ENCODE measurements at places on chromosomes 2 and 18. TPM values are rescaled to one million over a fixed set of nuclear protein-coding genes. Genes with fewer than 3 reads are reported as not detected.
A peak's percentile ranks its signal among the peaks of the same experiment; 100 is the strongest.

MLPH gene
- total RNA-seq = not detected

PAX3 gene
- total RNA-seq = not detected

TMEM18 gene
- 34.6 TPM for total RNA-seq

- H3K27me3 ChIP-seq = no peaks in the 10 kb centered on the region
- peak overlapping the region; percentile 53 for H3K4me3 ChIP-seq
- no peak for DNase-seq
Measured at GRCh38 chr2:120287183-120288015, 34.7 kb downstream of the RALB start.

DNA sequence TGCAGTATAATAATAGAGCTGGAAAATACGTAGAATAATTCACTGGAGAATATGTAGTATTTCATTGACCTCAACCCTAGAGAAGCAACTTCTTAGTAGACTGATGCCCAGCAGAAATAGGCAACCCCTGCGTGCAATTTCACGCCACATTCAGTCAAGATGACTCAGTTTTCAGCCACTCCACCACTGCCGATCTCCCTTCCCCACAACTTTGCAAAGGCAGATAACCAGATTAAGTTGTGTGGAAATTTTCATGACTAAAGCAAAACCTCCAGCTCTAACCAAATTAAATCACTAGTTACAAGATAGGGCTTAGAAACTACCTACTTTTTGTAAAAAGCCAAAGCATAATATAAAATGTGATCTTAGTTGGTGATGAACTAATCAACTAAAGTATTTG lies 63.3 kb upstream of the STK17B start:
- peaks cover 83% of the 10 kb centered on the region for H3K4me1 ChIP-seq
- H3K27me3 ChIP-seq = no peaks in the 10 kb centered on the region
- DNase-seq = no peak

Measured in activated B cell treated with CpG ODN at 0.5 μM for 24 hours (primary cell).